ELR (cell line): ENCODE measurements at places on chromosomes 3 and 15.
A peak's percentile ranks its signal among the peaks of the same experiment; 100 is the strongest.

GRCh38 chr3:127731546-127732289 lies 59.0 kb downstream of the ABTB1 start:
- no peak for DNase-seq

GRCh38 chr15:71809346-71809745 lies 1.0 kb upstream of the NR2E3 start:
- no peak for DNase-seq

DNA sequence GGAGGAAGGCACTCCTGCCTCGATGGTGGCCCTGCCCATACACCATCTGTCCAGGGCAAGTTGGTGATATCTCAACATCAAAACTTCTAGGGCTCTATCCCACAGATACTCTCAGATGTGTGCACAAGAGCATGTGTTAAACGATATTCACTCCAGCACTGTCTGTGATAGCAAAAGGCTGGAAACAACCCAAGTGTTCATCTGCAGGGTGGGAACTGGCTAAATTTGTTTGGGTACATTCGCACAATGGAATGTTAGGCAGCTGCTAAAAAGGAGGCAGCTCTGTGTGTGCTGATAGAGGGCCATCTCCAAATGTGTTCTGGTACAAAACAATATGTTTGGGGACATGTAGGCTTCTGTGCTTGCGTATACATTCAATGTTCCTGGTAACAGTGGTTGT lies 19.8 kb downstream of the IGDCC4 start:
- no peak for DNase-seq

DNA sequence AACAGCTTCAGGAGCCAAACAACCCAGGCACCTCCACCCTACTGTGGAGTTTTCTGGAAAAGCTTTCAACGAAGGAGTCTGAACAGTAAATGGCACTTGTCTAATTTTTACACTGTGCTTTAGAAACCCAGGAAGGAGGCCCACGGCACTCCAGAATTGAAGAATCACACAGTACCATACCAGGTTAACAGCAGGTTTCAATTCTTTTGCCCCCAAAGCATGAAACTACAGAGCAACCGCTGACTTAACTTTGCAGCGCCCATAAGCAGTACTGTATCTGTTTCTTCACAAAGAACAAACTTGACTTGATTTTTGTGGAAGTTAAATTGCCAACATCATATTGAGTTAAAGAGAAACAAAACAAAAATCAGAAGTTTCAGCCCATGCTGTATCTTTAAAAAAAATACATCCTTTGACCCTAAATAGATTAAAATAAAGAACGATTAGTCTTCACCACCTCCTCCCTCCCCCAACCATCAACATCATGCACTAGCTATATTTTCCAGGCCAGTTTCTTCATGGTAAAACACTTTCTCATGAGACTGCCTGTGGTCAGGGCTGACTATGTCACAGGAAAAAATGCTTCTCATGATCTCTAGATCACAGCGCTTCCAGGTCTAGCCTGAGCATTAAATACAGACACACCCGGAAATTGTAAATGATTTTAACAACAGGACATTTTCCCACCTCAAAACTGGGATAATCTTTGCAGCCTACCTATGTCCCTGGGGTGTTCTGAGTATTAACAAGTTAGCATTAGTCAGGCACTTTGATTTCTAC lies 456.3 kb downstream of the FOXP1 start:
- no peak for DNase-seq

DNA sequence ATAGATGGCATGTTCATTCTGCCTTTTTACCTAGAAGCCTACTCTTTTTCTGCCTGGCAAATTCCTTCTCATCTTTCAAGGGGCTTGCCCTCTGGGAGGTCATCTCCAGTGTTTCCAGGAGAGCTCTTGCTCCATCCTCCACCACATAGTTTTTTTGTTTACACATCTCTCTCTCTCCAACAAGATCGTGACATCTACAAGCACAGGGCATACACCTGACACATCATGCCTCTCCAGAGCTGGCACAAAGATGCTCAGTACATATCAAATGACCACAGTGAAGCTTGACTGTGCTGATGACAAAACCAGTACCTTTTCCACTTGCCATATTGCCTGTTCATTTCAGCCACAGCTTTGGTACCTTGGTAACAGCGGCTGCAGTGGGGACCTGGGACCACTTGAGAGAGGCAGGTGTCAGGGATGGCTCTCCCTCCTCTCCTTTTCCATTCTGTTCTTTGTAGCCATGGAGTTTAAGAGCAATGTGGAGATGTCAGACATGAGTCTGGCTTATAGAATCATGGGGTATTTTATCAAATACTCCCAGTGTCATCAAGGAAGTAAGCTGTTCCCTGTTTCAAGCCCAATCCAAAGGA lies 15.4 kb downstream of the ALPK3 start:
- DNase-seq: no peak

- no peak for DNase-seq
These were observed 61.3 kb downstream of the HERC2 start for GRCh38 chr15:28260722-28261121.

- DNase-seq: no peak
These were observed 132.7 kb upstream of the RGMA start for GRCh38 chr15:93221759-93222158.

GRCh38 chr3:50120364-50121071 lies 31.8 kb downstream of the RBM5 start:
- DNase-seq: no peak

DNA sequence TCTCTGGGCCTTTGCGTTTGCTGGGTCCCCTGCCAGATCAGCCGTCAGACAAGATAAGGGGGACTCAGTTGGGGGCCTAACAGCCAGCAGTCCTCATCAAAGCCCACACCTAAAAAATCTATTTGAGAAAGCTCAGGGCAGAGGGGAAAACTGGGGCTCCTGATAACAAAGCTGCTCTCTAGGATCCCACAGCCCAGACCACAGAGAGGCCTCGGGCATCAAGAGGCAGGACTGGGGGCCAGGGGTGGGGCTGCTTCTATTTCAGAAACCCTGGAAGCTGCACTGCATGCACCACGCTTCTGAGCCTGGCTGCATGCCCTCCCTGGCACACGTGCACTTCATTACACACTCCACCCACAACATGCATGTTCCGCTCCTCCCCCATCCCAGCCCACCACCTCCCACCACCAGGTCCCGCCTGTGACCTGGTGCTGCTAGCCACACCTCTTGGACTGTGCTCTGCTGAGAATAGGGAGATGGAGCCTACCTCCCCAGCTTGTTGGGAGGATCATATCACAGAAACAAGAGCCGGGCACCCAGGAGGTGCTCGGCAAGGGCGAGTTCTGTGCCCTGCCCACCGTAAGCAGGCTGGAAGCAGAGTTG lies 26.6 kb downstream of the FBLN2 start:
- no peak for DNase-seq

GRCh38 chr15:73265536-73266153 lies 103.1 kb downstream of the HCN4 start:
- DNase-seq: peak; percentile 59

DNA sequence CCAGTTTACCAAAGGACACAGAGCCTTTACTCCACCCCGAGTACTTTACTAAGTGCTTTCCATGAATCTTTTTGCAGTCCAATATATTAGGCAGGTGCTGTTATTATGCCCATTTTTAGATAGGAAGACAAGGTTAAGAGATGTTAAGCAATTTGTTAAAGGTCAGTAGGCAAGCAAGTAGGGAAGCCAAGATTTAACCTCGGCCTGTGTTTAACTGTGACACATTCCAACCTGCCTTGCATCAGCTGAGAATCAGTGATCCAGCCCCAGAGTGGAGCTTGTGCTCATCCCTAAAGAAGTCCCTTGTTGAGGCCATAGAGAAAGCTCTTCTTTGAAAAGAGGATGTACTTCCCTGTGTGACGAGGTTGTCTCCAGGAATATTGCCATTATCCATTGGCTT lies 51.3 kb upstream of the C15orf61 start:
- no peak for DNase-seq

GRCh38 chr15:79184465-79184892 lies 93.9 kb upstream of the RASGRF1 start:
- peak; percentile 71 for DNase-seq

- peak; percentile 41 for DNase-seq
These were observed 74.0 kb upstream of the TERB2 start for GRCh38 chr15:44882499-44882968.

DNA sequence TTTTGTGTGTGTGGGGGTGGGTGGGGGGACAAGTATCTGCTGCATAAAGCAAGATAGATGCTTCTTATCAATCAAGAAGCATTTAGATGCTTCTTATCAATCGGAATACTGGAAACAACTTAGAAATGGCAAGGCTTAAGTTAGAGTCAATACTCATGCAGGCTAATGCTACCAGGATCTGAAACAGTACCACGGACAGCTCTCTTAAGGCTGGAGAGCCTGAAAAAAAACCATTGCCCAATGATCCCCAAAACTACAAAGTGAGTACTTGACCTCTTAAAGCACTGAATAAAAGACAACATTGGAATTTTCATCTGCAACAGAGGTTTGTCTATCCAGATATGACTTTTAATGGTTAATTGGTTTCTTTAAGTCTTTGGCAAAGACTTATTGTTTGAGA lies 262.3 kb downstream of the GAP43 start:
- no peak for DNase-seq

DNA sequence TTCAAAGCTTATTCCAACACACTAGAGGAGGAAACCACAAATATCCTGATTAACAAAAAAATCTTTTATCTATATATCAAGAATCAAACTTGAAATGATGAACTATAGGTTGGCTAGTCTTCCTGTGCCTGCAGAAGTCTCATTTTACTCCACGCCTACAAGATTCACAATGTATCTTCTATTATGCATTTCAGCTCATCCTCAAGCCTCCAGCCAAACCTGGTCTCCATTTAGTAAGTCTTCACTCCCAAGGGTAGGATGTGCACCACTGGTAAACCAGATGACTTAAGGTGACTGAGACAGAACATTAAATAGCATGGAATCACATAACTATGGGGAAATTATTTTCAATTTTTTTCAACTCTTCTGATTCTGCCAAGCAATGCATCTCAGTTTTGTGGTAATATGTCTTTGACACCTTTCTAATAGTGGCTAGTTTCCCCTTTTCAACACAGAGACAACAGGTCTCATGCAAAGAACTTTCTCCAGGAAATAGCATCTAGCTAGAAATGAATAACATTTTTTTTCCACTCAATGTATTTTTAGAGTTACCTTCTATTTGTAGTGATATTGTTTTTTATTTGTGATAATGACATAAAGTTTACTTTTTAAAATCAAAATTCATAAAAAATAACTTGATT lies 166.9 kb downstream of the TNIK start:
- DNase-seq: no peak

DNA sequence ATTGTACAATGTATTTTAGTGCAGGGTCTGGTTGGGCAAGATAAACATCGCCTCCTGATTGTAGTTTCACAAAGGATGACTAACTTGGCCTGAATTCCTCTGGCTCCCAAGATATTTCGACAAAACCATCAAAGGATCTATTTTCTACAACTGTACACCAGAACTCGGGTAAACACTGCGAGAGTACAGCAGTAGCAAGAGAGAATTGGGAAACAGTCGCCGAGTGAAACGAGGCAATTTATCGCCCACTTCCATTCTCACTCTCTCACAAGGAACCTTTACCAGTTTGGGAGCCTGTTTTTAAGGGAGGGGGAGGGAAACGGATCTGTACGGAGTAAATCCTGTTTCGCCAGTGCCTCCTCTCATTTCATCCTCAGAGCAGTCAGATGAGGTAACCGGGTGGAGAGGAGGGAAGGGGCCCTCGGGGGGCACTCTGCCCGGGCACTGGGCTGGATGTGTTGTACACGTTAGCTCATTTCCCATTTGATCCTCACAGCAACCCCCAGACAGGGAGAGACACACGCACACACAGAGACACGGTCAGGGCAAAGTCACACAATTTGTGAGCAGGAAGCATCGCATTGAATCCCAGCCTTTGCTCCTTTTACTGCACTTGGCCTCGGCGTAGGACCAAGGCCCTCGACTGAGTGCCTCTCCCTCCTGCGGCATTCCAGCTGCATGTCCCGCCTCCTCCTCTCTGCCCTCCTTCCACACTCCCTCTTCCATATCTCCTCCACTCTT lies 120.1 kb downstream of the LIPC start:
- DNase-seq: peak; percentile 78

GRCh38 chr15:96551196-96551595 lies 220.7 kb downstream of the NR2F2 start:
- DNase-seq: peak; percentile 73

- no peak for DNase-seq
These were observed 262.9 kb downstream of the ERC2 start for GRCh38 chr3:56205406-56205805.

DNA sequence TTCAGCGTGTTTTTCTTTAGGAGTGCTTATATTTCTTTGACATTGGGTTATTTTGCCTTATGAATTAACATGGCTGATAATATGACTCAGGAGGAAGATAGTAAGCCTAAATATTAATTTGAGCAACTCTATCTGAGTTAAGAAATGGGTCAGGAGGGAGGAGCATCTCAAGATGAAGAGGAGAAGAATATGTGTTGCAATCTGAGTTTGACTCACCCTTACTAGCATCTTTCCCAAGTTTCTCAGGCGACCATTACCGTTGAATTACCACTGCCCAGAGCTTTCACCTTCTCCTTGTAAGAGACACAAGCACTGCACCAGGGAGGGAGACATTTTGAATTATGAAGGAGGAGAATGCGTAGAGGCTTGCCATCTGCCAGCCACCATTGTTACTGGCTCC lies 138.3 kb upstream of the MYRIP start:
- no peak for DNase-seq

DNA sequence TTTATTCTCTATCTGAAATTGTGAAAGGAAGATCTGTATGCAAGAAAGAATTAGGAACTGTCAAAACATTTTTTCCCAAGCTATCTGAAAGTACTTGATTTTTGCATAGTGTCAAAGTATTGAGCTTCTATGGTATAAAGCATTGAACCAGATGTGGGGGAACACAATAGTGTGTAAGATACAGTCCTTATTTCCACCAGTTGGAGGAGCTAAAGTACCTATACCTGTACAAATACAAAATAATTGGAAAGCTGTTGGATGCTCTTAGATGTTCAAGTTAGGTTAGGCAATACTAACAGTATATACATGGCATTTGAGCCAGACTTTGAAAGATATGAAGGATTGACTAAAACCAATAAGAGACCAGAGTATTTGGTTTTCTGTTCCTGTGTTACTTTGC lies 148.4 kb downstream of the B3GALNT1 start:
- DNase-seq: peak; percentile 36

DNA sequence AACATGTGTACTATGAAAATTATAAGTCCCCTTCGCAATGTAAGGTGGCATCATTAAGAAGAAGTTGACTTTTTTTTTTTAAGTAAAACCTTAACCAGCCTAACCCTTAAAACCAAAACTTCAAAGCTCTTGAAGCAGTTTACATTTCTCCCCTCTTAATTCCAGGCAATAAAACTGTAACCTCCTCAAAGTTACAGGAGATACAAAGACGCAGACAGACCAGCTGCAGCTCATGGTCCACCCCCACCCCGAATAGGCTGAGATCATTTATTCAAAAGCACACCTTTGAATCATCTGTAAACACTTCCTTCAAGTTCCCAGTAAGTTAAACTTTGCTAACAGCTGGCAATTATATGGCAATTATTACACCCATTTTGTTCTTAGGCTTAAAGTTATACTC lies 414.5 kb downstream of the ERC2 start:
- no peak for DNase-seq

DNA sequence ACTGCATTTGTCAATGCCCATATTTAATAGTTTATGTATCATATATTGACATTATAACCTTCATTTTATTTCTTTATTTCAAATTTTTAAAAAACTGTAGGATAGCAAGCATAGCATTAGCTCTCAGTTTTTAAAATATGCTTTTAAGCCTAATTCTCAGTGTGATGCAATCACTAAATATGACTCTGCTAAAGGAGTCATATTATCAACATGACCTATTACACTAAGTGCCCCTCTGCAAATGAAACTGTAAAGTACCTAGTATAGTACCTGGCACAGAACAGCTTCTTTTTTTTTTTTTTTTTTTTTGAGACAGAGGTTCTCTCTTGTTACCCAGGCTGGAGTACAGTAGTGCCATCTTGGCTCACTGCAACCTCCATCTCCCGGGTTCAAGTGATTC lies 179.4 kb upstream of the CGNL1 start:
- DNase-seq: no peak
